ENCODE measurements at places on chromosomes 12 and 14. TPM values are rescaled to one million over a fixed set of nuclear protein-coding genes. Genes with fewer than 3 reads are reported as not detected.

LTBP2 gene
- total RNA-seq, result 0.10 TPM

FOXN3 gene
- total RNA-seq, result 59.1 TPM

GRCh38 chr12:121218588-121219352, 8.8 kb downstream of the P2RX4 start:
- DNase-seq, result no peak

- DNase-seq, result no peak
Measured at GRCh38 chr12:80234667-80235066, 135.3 kb downstream of the OTOGL start.

GRCh38 chr14:62087191-62087590, 325.0 kb downstream of the SNAPC1 start:
- no peak for DNase-seq

DNA sequence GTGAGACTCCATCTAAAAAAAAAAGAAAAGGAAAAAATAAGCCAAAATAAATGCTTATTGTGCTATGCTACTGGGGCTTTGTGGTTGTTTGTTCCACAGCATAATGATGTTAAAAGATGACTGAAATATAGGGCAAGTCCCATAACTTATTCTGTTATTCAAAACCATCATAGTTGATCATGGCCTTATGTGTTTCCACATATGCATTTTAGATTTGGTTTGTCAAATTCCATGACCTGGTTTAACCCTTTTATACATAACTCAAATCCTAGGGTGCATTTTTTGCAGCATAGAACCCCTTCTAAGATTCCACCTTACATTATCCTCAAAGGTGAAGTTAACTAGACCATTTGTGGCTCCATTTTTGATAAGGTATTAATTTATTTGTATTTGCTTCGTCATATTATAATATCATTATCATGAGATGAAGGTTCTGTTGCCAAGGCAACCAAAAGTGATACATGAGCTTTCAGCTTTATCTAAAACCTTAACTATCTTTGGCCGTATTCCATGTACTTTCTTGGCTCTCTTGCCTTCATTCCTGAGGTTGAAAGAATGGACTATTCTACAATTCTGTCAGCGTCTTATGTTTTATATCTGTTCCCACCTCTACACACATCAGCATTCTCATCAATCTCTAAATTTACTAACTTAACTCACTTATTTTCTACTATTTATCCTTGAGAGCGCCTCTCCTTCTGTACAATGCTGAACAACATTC, 138.7 kb upstream of the DYRK2 start:
- no peak for DNase-seq

DNA sequence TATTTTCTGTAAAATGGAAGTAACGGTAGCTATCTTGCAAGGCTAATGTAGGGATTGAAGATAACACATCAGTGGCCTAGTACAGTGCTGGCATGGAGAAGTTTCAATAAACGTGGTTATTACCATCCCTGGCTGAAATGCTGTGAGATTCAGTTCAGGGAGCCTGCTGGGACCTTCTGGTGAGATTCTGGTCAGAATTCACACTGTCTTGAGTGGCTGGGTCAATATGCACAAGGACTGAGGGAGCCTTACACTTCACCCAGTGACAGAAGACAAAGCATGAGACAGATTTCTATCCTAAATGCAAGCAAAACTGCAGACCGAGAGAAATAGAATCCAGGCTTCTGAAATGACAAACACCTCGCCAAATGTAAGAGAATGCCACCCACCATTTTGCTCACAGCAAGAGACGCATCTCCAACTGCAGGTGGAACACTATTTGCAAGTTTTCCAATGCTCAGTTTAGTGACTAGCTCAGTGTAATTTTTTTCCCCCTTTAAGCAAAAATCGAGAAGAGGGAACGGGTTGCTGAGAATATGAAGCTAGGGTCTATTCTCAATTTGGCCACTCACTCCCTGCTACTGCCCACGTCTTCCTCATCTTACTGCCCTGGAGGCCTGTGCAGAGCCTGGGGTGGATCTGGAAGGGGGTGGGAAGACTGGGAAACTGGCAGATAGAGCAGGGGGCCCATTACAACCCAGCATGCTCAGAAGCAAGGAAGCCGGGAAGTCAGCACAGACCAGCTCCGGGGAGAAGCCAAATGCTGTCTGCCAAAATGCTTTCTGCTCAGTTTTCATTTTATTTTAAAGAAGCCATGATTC, 201.3 kb downstream of the TTC7B start:
- no peak for DNase-seq
